ENCODE measurements at places on chromosomes 16 and 17. TPM values are rescaled to one million over a fixed set of nuclear protein-coding genes. Genes with fewer than 3 reads are reported as not detected.
A peak's percentile ranks its signal among the peaks of the same experiment; 100 is the strongest.

KCTD19 gene
- 0.10 TPM for polyA plus RNA-seq

CXCL16 gene
- 2.0 TPM for polyA plus RNA-seq

ARL5C gene
- not detected for polyA plus RNA-seq

- no peak for DNase-seq
- H3K36me3 ChIP-seq, result no peaks in the 10 kb centered on the region
- no peaks in the 10 kb centered on the region for H3K4me1 ChIP-seq
- H3K27me3 ChIP-seq, result no peaks in the 10 kb centered on the region
- no peak overlapping the region for H3K27ac ChIP-seq
- H3K4me3 ChIP-seq, result no peak overlapping the region
These were observed 1254.5 kb upstream of the GOT2 start for GRCh38 chr16:59988591-59988990.

DNA sequence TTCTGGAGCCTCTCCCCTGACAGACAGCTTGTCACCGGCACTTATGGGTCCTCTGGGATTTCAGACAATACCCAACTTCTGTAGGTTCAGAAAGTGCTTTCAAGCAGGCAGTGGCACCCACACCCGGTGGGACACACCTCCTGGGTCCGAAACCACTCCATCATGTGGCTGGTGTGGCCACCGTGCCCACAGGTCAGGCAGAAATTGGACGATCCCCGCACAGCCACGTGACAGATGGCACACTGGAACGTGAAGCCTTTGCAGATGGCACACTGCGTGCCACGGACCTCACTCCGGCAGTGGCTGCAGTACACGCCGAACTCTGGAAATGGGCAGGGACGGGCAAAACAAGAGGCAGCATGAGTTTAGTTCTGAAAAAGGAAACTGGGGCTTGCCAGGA lies 99.5 kb upstream of the FA2H start:
- no peaks in the 10 kb centered on the region for H3K36me3 ChIP-seq
- no peaks in the 10 kb centered on the region for H3K27me3 ChIP-seq
- no peak overlapping the region for H3K27ac ChIP-seq
- H3K4me1 ChIP-seq, result no peaks in the 10 kb centered on the region

DNA sequence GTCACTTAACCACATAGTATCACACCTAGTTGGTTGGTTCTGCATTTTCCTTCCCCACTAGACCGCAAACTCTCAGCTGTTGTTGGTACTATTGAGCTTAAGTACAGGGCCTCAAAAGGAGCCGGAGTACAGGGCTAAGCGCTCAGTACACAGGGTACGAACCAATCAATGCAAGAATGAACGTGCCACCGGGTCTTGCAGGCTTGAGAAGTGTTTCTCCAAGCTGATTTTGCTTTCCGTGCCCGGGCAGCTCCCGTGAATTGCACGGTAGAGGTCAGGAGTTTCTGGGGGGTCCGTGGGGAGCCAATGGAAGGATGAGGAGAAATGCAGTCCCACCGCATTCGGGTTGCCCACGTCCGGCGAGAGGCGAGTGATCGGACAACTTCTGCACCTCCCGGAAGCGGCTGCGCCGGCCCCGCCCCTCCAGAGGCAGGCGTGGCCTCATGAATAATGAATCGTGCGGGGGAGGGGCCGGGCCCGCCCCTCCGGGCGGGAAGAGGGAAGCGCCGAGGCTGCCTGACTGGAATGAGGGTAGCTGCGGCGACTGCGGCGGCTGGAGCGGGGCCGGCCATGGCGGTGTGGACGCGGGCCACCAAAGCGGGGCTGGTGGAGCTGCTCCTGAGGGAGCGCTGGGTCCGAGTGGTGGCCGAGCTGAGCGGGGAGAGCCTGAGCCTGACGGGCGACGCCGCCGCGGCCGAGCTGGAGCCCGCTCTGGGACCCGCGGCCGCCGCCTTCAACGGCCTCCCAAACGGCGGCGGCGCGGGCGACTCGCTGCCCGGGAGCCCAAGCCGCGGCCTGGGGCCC lies at the start of gene SNTB2:
TSS of gene SNTB2 (plus strand) at position 523 of the 804 bp plus-strand sequence. CDS start at position 526, 3 bp downstream.
- no peaks in the 10 kb centered on the region for H3K36me3 ChIP-seq
- peaks cover 14% of the 10 kb centered on the region for H3K4me1 ChIP-seq
- peak; percentile 84 for DNase-seq
- H3K27ac ChIP-seq, result peak within 1 kb of the TSS; percentile 64
- peak within 1 kb of the TSS; percentile 91 for H3K4me3 ChIP-seq
- H3K27me3 ChIP-seq, result no peaks in the 10 kb centered on the region

- DNase-seq, result peak; percentile 53
- no peaks in the 10 kb centered on the region for H3K36me3 ChIP-seq
- H3K27me3 ChIP-seq, result no peaks in the 10 kb centered on the region
These were observed 445 bp upstream of the DBNDD1 start for GRCh38 chr16:90019543-90020259.

- no peak overlapping the region for H3K4me3 ChIP-seq
- DNase-seq, result no peak
- H3K27me3 ChIP-seq, result no peaks in the 10 kb centered on the region
- no peaks in the 10 kb centered on the region for H3K36me3 ChIP-seq
- no peaks in the 10 kb centered on the region for H3K4me1 ChIP-seq
These were observed 121.5 kb downstream of the KATNIP start for GRCh38 chr16:27671410-27671809.

GRCh38 chr16:3638916-3639644 lies 15.4 kb upstream of the DNASE1 start:
- no peak overlapping the region for H3K4me3 ChIP-seq
- peaks cover 5% of the 10 kb centered on the region for H3K36me3 ChIP-seq
- H3K27ac ChIP-seq, result no peak overlapping the region

DNA sequence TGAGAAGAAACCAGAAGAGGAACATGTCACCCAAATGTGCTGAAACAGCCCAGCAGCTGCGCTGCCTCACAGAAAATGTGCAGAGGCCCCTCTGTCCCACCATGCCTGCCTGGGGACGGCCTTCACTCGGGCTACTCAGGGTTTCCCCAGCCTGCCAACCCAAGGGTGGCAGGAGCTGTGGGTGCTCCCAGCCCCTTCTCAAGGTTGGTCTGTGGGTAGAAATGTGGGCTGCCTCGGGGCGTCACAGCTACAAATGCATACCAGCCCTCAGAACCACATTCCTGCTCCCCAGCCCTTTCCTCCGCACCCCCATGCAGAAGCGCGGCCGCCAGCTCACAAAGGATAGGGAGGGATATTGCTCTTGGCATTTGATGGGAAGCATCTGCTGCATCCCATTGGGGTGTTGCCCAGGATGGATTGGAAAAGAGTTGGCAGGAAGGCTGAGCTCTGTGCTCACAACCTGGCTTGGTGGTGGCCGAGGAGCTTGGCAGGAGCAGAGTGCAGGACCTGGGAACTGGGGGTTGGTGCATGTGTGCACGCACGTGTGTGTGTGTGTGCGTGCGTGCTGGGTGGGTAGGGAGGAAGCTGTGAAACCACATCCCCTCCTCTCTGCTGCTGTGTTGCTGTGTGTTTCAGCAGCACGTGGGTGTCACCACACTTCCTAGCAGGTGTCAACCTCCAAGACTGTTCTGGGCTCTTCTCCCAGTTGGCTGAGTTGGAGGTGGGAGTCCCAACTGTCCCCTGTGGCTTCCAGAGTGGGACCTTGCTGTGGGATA lies 304.4 kb downstream of the SEC14L1 start:
- peaks cover 65% of the 10 kb centered on the region for H3K4me1 ChIP-seq
- peak; percentile 91 for DNase-seq
- H3K36me3 ChIP-seq, result no peaks in the 10 kb centered on the region
- H3K4me3 ChIP-seq, result no peak overlapping the region
- peak overlapping the region; percentile 92 for H3K27ac ChIP-seq
- H3K27me3 ChIP-seq, result no peaks in the 10 kb centered on the region

DNA sequence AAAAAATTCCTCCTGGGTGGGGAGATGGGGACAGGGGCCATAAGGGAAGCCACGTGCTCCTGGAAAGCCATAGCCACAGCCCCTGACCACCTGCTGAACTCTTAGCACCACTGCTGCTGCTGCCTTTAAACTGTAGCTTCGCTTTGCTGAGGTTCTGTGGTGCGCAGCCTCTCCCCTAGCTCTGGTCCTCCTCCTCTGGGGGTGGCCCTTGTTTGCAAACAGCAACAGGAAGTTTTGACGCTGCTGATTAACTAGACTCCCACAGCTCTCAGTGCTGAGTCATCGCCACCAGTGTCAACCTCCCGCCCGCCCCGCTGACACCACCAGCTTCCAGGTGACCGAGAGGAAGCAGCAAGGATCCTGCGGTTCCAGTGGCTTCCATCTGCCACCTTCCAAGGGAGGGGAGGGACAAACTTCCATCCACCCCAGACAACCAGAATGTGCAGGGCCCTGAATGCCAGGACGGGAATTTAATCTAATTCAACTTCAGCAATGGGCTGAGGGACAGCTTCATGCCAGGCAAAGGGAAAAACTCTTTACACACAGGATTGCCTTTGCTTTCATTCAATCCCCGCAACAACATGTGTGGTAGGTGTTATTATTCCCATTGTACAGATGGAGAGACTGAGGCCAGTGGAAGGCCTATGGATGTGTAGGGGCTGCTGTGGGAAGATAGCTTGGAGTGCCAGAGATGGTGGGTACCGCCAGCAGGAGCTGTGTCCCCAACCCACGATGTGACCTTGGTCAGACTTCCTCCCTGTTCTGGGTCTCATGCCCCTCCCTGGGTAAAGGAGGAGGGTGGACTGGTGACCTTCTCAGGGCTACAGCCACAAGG lies 8.1 kb upstream of the KIFC3 start:
- DNase-seq, result peak; percentile 83
- no peak overlapping the region for H3K27ac ChIP-seq

- no peak for DNase-seq
- peaks cover 4% of the 10 kb centered on the region for H3K36me3 ChIP-seq
- H3K4me1 ChIP-seq, result peaks cover 21% of the 10 kb centered on the region
- H3K4me3 ChIP-seq, result peak overlapping the region; percentile 67
- H3K27me3 ChIP-seq, result no peaks in the 10 kb centered on the region
These were observed 11.4 kb downstream of the HSD3B7 start for GRCh38 chr16:30996324-30996984.
